ENCODE measurements at places on chromosomes 6 and 20. TPM values are rescaled to one million over a fixed set of nuclear protein-coding genes. Genes with fewer than 3 reads are reported as not detected.

GRCh38 chr6:42175860-42176259 lies 2.7 kb downstream of the GUCA1A start:
- DNase-seq: no peak

DNA sequence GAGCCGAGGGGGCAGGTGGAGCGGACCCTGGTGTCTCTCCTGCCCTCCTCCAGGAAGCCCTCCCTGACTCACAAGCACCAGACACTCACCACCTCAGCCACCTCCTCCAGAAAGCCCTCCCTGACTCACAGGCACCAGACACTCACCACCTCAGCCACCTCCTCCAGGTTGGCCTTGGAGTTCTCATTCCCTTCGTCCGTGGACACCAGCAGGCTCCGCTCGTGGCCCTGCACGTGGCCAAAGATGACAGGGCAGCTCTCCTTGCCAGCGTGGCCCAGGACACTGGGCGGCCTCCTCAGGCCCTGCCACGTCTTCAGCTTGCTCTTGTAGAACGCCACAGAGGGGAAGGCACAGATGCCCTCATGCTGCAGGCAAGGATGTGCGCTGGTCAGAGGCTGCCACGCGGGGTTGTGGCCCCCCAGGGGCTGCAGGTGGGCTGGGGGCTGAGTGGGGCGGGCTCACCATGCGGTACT lies 6.4 kb downstream of the FNDC11 start:
- no peak for DNase-seq

DNA sequence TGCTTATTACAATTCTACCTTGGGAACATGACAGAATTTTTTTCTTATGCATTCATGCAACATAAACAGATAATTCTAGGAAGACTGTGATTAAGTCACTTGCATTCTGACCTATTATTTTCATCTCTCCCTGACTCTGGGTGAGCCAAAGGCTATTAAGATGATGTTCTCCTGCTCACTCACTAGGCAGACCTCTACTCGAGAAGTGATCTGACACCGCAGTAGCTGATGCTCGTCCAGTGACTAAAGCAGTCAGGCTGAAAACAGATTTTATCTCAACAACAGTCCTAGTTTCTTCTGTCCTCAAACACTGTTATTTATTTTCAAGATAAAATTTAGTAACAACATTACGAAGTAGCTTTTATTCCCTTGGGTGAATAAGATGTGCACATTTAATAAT lies 17.3 kb downstream of the NAA20 start:
- no peak for DNase-seq

- DNase-seq: no peak
Measured at GRCh38 chr6:166556863-166557322, 29.6 kb downstream of the RAMACL start.

GRCh38 chr6:144757299-144757698 lies 472.2 kb downstream of the UTRN start:
- DNase-seq: no peak

DNA sequence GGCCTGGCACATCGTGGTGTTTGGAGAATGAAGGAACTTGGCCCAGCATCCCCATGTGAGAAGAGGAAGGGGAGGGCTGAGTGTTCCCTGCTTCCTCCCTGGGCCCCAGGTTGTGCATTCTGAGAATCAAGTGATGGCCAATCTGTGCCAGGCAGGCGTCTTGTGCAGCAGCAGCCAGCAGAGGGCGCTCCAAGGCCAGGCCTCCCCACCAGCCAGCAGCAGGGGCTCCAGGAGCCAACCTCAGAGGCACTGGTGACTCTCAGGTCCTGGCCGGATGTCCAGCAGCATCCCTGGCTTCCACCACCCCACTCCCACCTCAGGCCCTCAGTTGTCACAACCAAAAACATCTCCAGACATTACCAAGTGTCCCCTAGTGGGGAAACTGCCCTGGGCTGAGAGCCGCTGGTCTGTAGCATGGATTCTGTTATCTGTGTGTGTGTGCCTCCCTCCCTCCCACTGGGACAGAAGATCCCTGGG lies 192.0 kb downstream of the PREX1 start:
- peak; percentile 80 for DNase-seq

DNA sequence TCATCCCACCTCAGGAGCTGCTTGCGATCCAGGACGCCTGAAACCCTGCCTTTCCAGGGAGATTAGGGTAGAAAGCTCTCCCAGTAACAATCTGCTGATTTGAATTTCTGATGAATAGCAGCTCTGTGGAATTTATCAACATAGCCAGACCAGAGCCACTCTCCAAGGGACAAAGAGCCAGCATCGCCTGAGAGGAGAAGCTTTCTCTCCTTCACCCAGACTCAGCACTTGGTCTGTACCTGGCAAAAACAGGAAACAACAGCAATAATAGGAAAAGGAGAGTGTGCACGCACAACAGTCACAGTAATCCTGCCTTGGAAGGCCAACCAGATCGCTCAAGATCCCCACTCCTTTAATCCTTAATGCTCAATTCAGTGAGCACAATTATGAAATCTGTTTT lies 22.3 kb upstream of the ROS1 start:
- DNase-seq: no peak

DNA sequence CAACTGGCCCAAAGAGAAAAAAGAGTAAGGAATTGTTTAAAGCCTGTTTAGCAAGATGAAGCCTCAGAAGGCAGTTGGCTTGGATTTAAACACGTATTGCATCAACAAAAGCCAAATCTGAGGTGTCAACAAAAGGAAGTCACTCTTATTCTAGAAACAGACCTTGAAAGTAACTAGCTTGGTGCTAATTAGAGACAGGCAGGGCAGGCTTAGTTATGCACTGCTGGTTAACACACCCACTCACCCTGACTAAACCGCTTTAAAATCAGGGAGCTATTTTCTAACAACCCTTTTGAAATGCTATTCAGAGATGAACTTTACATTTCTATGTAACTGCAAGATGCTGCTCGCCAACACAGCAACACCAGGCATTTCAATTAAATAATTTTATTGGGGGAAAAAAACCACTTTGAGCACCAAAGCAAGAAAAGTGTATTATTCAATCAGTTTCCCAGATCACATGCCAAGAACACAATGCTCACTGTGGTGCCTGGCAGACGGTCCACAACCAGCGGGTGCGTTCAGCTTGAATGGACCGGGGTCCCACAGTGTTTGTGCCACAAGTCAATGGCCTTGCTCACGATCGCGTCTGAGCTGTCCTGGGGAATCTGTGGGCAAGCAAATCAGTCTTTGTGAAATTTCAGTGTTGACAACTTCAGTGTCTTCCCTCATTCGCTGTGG lies 23.6 kb downstream of the TBC1D7 start:
- no peak for DNase-seq

- DNase-seq: no peak
Measured at GRCh38 chr6:143251288-143251687, 190.6 kb downstream of the AIG1 start.

- no peak for DNase-seq
Measured at GRCh38 chr6:147874322-147874721, 365.8 kb downstream of the SAMD5 start.

DNA sequence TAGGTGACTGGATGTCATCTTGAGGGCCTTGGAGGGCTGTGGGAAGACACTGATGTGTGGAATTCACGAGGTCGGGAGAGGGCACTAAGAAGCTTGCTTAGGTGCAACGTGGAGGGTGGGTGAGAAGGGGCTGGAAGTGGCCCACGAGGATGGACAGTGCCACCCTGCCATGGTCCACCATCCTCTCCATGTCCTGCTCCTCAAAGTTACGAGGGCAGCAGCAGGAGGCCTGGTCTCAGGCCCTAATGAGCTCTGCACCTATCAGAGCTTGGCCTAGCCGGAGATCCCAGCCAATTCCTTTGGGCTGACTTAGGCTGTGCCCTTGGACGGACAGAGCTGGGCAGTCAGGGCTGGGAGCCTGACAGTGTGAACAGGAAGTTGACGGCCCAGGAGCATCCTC lies 27.8 kb upstream of the SCRT2 start:
- no peak for DNase-seq

- DNase-seq: no peak
Measured at GRCh38 chr6:159168536-159169192, 536 bp upstream of the FNDC1 start.

GRCh38 chr6:170087941-170088581 lies 202.8 kb downstream of the DLL1 start:
- no peak for DNase-seq

DNA sequence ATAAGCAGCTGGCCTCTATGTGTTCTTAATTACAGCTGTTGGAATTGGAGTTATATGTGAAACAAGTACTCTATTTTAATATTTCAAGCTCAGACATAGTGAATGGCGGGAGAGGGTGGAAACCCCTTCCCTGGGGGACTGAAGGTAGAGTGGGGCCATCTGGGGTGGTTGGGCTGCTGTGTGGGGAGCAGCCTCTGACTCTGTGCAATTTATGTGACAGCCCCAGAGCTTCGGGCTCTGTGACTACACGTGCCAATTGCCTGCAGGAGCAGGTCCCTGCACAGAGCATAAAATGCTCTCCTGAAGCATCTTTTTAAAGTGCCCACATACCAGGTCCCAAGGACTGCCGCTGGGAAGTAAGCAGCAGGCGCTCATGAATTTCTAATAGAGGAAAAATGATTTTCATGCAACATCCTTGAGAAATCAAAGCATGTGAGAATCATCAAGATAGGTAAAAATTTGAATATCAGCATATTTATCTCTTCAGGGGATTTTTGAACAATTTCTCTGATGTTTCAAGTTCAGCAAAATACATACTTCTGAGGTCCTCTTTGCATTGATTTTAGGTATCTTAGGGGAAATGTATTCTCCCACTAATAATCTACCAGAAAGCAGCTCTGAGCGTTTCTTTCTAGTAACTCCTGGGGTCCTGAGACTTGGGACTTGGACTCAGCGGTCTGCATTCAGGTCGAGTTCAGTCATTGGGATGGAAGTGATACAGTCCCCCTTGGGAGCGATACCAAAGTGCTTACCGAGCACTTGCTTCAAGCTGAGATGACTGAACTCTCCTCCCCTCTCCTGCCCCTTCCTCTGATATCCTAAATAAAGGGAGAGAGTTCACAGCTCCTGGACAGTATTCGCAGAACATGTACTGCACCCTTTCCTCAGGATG lies 40.0 kb downstream of the ALDH8A1 start:
- no peak for DNase-seq

CCN6 gene
- total RNA-seq: not detected

FRK gene
- total RNA-seq: 5.7 TPM

FAM83C gene
- total RNA-seq: 0.05 TPM

Measured in liver (tissue), 10 donors.